ENCODE measurements at places on chromosomes 6 and 20. TPM values are rescaled to one million over a fixed set of nuclear protein-coding genes. Genes with fewer than 3 reads are reported as not detected.

GMPR gene
- total RNA-seq: 3.8 TPM

HLA-DQB2 gene
- not detected for total RNA-seq

POPDC3 gene
- total RNA-seq: 1.1 TPM

PLN gene
- 0.45 TPM for total RNA-seq

YIPF3 gene
- 122 TPM for total RNA-seq

IL17F gene
- not detected for total RNA-seq

CLDN20 gene
- total RNA-seq: not detected

OPRM1 gene
- total RNA-seq: not detected

ENPP3 gene
- total RNA-seq: 0.82 TPM

C20orf141 gene
- not detected for total RNA-seq

PRKN gene
- 6.2 TPM for total RNA-seq

CGAS gene
- total RNA-seq: 0.12 TPM

C20orf204 gene
- 7.4 TPM for total RNA-seq

TRIM15 gene
- 1.4 TPM for total RNA-seq

CD24 gene
- 1,512 TPM for total RNA-seq

LAMP5 gene
- 3.3 TPM for total RNA-seq

BYSL gene
- 36.5 TPM for total RNA-seq

All from type B pancreatic cell (in vitro differentiated cells).